ENCODE measurements at places on chromosomes 5 and 9.

DNA sequence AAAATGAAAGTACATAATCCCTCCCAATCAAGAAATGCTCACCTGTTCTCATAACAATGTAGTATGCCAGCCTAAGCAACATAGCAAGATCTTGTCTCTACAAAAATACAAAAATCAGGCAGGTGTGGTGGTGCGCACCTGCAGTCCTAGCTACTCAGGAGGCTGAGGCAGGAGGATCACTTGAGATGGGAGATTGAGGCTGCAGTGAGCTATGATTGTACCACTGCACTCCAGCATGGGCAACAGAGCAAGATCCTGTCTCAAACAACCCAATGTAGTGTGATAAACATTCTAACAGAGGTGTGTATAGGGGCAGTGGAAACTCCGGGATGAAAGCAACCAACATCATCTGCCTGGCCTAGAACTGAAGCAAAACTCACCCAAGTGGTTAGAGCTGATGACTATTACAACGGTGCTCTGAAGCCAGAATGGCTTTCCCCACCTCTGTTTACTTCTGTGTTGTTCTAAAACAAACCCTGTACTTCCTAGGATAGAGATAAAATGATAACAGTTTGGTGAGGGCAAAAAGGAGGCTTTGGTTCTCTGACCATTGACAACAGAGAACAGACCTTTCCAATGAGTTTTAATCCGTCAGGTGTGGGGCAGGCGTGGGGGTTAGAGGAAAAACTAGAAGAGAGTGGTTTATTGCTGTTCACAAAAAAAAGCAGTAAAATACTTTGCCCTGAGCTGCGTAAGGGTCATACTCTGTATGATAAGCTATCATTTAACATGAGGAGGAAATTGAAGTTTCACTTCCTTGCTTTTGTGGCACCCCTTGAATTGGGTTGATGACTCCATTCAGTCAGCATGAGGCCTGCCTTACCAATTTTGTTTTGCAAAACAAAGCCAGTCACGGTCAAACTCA lies 18.9 kb downstream of the WNT8A start:
- no peak for DNase-seq

- DNase-seq: no peak
Measured at GRCh38 chr9:1173211-1173610, 123.1 kb downstream of the DMRT2 start.

- DNase-seq: no peak
Measured at GRCh38 chr9:109779711-109780452, at the start of gene PALM2AKAP2. Gene PALM2AKAP2, plus strand, starts transcription at chr9:109780198. Its CDS starts 291 bp downstream, at chr9:109780489.

GRCh38 chr5:78361631-78361993 lies 1.2 kb downstream of the SCAMP1 start:
- no peak for DNase-seq

- no peak for DNase-seq
Measured at GRCh38 chr5:107484281-107484680, 186.5 kb downstream of the EFNA5 start.

GRCh38 chr9:128286440-128286839 lies 10.4 kb downstream of the SWI5 start:
- DNase-seq: no peak

- DNase-seq: no peak
Measured at GRCh38 chr5:180329138-180329435, 24.0 kb downstream of the GFPT2 start.

- DNase-seq: no peak
Measured at GRCh38 chr9:84258371-84258770, 82.2 kb downstream of the SLC28A3 start.

- DNase-seq: peak; percentile 40
Measured at GRCh38 chr9:119556129-119556875, 187.1 kb upstream of the BRINP1 start.

DNA sequence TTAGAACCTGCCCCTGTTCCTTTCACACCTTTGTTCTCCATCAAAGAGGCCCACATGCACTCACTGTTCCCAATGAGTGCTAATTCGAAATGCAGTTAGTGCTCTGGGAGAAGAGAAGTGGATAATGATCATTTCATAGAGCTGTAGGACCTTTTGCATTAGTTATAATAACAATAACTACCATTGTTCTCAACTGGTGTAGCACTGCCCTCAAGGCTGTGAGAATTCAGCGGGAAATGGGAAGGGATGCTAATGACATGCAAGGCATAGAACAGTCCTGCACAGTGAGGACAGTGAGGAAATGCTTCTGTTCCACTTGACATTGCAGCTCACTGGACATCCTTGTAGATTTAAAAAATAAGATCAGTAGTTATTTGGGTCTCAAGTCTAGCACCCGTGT lies 187.4 kb downstream of the FBXL7 start:
- no peak for DNase-seq

DNA sequence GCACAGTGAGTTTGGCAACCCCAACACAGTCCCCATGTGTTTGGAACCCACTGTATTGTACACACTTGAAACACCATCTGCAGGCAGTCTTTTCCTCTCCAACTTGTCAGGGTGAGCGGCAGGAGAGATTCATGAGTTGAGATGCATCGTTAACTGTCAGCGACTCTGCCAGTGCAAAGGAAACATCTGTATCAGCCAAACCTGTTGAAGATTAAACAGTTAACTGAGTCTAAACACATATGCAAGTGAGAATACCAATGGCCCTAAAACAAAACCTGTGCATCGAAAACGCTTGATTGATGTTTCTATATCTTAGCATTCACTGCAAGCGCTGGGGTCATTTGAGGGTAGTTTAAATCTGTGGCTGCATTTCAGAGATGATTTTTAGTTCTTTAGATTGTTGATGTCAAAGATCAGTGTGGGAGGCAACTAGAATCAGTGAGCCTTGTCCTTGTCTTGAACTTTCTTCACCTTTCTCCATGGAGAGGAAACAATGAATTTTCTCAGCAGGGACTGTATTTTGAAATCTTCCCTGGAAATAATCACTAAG lies 41.3 kb upstream of the PAM start:
- no peak for DNase-seq

DNA sequence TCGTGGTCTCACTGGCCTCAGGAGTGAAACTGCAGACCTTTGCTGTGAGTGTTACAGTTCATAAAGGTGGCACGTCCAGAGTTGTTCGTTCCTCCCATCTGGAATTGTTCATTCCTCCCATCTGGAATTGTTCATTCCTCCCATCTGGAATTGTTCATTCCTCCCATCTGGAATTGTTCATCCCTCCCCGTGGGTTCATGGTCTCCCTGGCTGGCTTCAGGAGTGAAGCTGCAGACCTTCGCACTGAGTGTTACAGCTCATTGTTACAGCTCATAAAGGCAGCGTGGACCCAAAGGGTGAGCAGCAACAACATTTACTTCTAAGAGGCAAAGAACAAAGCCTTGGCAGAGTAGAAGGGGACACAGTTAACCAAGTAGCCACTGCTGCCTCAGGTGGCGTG lies 69.1 kb downstream of the GCNT1 start:
- no peak for DNase-seq

- DNase-seq: no peak
Measured at GRCh38 chr5:141223112-141223783, at the start of gene PCDHB14. Gene PCDHB14, plus strand, starts transcription at chr5:141223343. Its CDS starts 163 bp downstream, at chr5:141223506.

GRCh38 chr5:170756691-170757090 lies 26.8 kb upstream of the GABRP start:
- no peak for DNase-seq

DNA sequence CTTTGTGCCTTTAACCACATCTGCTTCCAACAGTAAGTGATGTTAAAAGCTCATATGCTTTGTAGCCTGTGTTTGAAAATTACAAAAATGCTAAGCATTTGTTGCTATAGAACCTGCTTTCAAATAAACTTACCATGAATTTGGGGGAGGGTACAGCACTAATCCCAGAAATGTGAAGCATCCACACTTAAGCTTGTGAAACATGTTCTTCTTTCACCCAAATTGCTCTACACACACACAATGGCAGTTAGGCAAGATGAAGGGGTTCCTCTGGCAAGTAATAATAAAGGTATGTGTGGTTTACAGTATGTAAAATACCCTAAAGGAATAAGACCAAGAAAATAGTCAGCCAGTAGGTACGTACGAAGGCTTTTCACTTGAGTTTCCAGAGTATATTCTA lies 165.6 kb downstream of the SMARCA2 start:
- no peak for DNase-seq

- no peak for DNase-seq
Measured at GRCh38 chr5:127673117-127673800, 24.4 kb downstream of the CTXN3 start.

DNA sequence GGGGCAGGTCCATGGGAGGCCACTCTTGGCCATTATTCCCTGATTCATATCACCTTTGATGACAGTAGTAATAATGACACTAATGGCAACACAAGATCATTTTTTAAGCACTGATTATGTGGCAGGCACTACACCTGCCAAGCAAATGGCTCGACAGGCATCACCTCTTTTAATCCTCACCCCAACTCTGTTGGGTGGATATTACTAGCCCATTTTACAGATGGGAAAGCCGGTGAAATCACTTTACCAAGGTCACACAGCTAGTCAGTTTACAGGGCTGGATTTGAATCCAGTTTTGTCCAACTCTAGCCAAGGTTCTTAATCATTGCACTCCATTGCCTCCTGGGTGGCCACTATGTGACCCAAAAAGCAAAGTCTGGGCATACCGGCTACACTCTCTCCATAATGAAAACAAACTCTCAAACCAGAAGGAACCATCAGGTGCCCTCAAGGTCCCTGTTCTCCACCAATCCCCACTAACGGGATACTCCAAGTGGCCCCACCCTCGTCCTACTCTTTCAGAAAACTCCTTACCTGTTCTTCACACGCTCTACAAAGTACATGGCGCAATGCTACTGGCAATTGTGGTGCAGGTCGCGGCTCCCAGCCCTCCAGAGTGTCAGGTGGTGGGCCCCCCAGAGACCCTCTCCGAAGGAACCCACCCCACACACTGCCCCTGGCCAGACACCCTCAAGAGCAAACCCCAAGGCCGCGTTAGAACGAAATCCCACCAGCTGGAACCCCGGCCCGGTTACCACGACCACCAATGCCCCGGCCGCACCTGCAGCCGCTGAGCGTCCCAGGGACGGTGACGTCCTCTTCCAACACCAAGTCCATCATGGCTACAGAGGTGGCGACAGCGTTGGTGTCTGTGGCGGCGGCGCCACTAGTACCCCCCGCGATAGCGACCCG lies 572 bp downstream of the CDK5RAP2 start:
- no peak for DNase-seq

GRCh38 chr9:86349271-86349670 lies 4.9 kb downstream of the TUT7 start:
- no peak for DNase-seq

DNA sequence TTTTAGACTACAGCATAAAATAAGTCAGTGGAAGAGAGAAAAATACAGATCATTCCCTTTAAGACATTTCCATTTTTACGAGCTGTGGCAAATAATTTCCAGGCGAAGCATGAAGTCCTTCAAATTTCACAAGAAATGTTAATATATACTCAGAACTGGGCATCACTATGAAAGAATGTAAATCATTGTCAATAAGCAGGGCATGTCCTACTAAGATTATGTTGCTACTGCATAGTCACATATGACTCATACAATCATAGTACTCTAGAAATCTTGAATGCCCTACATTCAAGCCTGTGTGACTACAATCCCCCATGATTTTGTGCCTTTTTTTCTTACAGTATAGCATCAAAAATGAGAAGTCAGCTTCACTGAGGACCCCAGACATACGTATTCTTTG lies 485.2 kb upstream of the FTMT start:
- DNase-seq: no peak

GRCh38 chr5:165457859-165458481 lies 1952.6 kb downstream of the MAT2B start:
- DNase-seq: no peak

DNA sequence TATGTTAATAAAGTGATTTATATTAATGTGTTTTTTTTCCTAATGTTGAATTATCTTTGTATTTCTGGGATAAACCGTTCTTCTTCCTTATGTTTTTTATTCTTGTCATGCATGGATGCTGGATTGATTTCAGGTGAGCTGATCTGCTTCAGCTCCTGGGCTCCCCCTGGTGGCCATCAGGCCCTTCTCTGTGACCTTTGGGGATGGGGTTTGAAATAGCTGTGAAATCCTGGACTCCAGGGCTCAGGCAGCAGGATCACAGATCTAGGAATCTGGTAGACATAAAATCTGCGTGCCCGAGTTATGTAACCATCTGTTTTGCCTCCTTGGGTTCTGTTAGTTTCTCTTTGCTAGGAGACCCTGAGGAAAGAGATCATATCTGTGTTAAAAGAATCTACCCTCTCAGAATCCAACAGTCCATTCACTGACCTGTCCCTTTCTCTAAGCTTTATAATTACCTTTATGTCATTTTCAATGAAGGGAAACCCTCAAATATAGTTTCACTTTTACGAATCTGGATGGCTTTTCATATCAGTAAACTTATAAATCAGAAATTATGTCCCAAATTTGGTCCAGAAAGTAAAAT lies 12.2 kb upstream of the OR13J1 start:
- peak; percentile 84 for DNase-seq
